ENCODE measurements at places on chromosomes 3 and 15. TPM values are rescaled to one million over a fixed set of nuclear protein-coding genes. Genes with fewer than 3 reads are reported as not detected.
A peak's percentile ranks its signal among the peaks of the same experiment; 100 is the strongest.

LIPC gene
- polyA plus RNA-seq: 0.18 TPM

DNA sequence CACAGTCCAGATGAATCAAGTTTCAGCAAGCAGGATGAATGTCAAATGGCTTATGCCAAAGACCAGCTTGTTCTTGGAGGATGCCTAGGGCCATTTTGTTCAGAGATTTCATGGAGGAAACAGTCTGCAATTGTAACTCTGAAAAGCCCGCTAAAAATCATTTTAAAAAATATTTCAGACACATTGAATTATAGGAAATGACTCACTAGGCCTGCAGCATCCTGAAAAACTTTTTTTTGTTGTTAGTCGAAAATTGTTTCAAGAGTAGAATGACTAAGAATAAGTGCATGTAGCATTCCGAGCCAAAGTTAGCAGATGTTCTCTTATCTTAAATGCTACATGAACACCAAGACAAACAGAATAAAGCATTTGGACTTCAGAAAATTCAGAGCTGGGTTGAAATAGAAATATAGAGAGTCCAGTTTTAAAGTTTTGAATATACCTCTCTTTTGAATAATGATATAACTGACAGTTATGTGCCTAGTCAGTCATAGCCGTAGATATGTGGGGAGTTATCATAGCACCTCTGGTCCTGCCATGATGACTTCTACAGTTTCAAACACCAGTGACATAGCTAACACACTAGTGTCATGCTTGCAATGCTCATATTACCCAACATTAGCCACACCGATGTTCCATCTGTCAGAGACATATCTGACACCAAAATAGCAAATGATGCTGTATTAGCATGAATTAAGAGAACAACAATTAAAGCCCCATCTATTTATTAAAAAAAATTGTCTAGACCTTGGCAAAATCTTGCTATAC is 1462.8 kb upstream of the GBE1 start:
- DNase-seq: peak; percentile 7

GRCh38 chr3:149373235-149374125 is 4.0 kb downstream of the TM4SF1 start:
- DNase-seq: no peak

PTX3 gene
- polyA plus RNA-seq: 6.8 TPM

- no peak for DNase-seq
These were observed 57.4 kb upstream of the ACKR4 start for GRCh38 chr3:132539681-132540080.

GRCh38 chr3:150928234-150928633 is 23.0 kb upstream of the MINDY4B start:
- no peak for DNase-seq

- no peak for DNase-seq
These were observed 747.6 kb downstream of the NAALADL2 start for GRCh38 chr3:175606650-175607318.

PTPRG gene
- polyA plus RNA-seq: 15.7 TPM

KBTBD13 gene
- polyA plus RNA-seq: 0.68 TPM

DNA sequence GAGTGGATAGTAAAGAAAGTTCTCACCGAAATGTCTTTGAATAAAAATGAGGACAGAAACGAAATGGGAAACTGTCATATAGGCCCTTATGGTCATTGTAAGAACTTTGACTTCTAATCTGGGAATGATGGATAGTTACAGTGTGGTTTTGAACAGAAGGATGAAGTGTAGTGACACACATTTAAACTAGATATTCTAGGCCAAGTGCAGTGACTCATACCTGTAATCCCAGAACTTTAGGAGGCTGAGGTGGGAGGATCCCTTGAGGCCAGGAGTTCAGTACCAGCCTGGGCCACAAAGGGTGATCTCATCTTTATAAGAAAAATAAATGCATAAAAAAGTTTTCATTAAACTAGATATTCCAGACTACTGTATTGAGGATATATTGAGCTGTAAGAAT is 452.8 kb downstream of the ROBO1 start:
- no peak for DNase-seq

HCLS1 gene
- polyA plus RNA-seq: 8.0 TPM

DNA sequence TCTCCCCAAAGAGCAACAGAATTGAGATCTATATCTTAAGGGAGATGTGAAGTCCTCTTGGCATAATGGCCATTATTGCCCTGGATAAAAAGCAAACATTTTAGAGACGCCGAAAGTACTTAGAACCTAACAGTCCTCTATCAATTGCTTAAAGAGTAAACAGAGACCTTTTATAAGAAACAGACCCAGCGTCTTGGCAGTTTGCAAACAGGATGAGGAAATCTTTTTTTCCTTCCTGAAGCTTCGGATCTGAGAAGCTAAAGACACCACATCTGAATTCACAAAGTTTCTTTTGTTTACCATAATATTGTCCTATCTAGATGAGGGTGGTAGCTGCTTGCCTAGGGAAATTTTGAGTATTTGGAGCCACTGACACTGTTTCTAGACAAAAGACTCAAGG is 59.9 kb upstream of the LIMD1 start:
- DNase-seq: no peak

DNA sequence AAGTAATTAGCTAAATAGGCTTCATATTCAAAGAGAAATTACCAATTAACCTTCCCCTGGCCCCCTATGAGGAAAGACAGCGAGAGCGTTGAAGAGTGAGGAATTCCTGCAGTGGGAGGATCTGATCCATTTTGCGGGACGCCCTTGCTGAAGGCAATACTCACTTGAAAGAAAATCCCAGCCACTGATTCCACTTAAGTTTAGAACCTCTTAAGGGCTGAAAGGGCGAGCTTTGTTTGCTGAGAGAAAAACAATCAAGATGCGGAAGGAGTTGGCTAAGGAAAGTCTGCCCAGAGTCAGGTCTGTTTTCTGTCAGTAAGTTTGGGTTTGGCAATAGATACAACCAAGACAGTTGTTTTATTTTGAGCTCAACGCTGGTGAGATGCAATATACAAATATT is 102.8 kb upstream of the GBE1 start:
- DNase-seq: no peak

CAV3 gene
- 232 TPM for polyA plus RNA-seq

DNA sequence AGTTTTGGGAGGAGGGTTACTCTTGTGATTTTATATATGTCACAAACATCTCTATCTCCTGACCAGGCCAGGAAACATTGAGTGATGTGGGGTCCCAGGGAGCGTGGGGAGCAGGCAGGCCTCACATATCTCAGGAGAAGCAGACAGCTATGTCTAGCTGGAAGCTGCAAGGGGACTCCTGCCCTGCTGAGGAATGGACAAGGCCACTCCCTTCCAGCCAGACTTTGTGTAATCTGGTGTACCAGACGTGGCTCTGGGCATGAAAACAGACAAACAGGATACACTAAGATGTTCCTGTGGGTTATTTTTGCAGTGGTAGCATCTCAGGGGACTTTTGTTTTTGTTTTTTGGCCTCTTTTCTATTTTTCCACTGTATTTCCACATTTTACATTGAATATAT is 23.2 kb downstream of the CYP8B1 start:
- peak; percentile 59 for DNase-seq

All from muscle of leg (tissue), 16 donors.